ENCODE measurements at places on chromosomes 2 and 18. TPM values are rescaled to one million over a fixed set of nuclear protein-coding genes. Genes with fewer than 3 reads are reported as not detected.

The G6PC2 gene
- not detected for total RNA-seq

The GPBAR1 gene
- total RNA-seq: 0.44 TPM

The CDK15 gene
- total RNA-seq: not detected

The IL36RN gene
- not detected for total RNA-seq

The NT5DC4 gene
- total RNA-seq: not detected

The ERBB4 gene
- total RNA-seq: 0.04 TPM

The IGFBP5 gene
- total RNA-seq: 0.61 TPM

The SPATA3 gene
- total RNA-seq: not detected

The SKA1 gene
- 20.6 TPM for total RNA-seq

The DDX1 gene
- total RNA-seq: 120 TPM

The SOCS6 gene
- 24.5 TPM for total RNA-seq

The TFCP2L1 gene
- 1.9 TPM for total RNA-seq

The IL1F10 gene
- not detected for total RNA-seq

The UGT1A8 gene
- not detected for total RNA-seq

The RFX8 gene
- 0.57 TPM for total RNA-seq

The MARCHF4 gene
- total RNA-seq: 0.26 TPM

The ZC3H6 gene
- 3.5 TPM for total RNA-seq

The BMP10 gene
- total RNA-seq: not detected

The FIGN gene
- total RNA-seq: 12.9 TPM

The NCK2 gene
- 49.2 TPM for total RNA-seq

The HTR2B gene
- total RNA-seq: not detected

All from H9 (cell line).